ENCODE measurements at places on chromosomes 16 and 17.

DNA sequence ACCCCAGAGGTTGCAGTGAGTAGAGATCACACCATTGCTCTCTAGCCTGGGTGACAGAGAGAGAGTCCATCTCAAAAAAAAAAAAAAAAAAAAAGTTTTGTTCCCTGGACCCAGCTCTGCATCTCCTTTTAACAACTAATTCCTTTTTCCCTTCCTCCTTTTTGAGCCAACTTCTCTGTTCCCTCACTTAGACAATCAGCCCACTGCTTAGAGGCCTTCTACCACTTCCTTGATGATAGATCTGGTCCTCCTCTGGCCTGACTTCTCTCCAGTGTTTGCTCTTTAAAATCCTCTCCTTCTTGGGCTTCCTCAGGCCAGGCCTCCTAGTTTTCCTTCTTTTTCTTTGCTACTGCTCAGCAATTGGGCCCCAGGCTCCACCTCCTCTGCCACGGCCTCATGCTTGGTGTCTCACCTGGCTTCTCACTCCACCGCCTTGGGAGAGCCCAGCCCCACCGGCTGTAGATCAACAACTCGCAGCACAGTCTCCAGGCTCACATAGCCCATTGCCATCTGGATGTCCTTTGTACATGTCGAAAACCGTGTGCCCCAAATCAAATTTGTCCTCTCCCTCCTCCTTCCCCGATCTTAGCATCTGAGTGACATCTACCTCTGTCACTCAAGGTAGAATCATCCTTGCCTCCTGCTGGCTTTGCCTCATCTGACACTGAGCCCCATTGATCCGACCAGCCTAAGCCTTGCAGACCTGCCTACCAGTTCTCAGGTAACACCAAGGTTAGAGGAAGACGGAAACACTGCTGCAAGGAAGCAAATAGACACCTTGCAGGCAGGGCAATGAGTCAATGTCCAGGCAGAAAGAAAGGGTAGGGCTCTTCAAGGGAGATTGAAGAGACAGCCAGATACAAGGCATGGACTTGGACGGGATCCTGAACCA lies 17.4 kb downstream of the ARHGAP27 start:
- DNase-seq = no peak

GRCh38 chr17:1074886-1075605 lies 78.1 kb downstream of the TIMM22 start:
- DNase-seq = no peak

GRCh38 chr17:77109764-77110359 lies 30.9 kb upstream of the SEC14L1 start:
- no peak for DNase-seq

DNA sequence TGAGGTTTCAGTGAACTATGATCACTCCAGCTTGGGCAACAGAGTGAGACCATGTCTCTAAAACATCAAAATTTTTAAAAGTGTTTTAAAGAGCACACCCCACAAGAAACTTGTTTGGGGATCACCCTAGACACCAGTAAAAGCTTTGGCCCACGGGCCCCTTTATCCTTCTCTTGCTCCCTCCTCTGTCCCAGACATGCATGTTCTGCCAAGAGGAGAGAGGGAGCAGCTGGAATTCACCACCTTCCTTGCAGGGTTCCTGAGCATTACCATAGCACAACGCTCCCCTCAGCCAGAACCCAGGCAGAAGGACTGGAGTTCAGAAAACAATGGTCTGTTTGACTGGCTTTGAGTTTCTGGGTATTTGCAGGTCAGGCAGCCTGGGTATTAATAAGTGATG lies 214.3 kb upstream of the CDH5 start:
- DNase-seq = no peak

DNA sequence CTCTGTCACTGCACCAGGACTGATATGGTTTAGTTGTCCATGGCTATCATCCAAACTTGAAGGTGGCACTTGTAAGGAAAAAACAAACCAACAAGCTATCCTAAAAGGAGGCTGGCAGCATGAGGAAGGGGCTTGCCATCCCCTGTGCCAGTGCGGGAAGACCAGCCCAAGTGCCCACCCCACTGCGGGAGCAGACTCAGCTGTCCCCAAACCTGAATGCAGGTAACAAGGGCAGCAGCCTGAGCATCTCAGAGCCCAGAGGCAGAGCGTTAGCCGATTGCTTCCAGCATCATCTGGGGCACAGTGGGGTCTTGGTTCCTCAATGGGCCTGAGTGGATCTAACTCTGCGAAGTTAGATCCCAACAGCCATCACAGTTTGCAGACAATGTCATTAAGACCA lies 29.2 kb upstream of the C16orf78 start:
- no peak for DNase-seq

GRCh38 chr17:13510062-13510461 lies 91.7 kb downstream of the HS3ST3A1 start:
- DNase-seq = no peak

GRCh38 chr17:18964018-18964351 lies 12.0 kb downstream of the SLC5A10 start:
- DNase-seq = no peak

DNA sequence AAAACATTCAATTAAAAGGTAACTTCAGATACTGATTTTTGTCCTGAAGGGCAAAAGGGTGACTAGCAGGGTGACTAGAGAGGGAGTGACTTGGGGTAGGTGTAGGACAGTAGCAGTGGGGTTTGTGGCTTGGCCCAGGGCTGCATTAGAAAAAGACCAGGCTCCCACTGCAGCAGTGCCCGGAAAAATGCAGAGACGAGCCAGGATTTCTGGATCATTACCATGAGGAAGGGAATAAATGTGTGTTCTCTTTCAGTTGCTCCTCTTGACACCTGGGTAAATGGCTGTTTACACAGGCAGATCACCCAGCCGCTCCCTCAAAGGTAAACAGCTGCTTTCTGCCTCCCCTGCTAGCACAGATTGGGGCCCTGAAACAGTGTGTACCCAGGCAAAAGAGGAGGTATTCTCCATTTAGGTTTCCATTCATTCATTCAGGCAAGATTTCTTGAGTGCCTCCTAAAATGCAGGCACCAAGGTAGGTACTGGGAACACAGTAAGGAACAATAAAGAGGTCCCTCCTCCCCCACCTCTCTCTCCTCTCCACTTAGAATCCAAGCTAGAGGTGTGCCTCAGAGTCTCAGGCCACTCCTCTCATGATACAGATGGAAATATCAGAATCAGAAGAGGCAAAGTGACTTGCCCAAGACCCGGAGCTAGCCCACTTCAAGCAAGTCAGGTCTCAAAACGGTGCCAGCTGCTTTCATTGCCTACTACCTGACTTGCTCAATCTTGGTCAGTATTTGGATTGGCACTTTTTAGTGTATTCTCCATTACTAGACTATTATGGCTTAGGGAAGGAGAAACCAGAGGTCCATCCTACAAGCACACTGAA lies 15.2 kb upstream of the TOX3 start:
- no peak for DNase-seq

GRCh38 chr17:43219001-43219400 lies 7.3 kb downstream of the TMEM106A start:
- DNase-seq = no peak

GRCh38 chr16:49085686-49086085 lies 196.0 kb downstream of the CBLN1 start:
- DNase-seq = no peak

DNA sequence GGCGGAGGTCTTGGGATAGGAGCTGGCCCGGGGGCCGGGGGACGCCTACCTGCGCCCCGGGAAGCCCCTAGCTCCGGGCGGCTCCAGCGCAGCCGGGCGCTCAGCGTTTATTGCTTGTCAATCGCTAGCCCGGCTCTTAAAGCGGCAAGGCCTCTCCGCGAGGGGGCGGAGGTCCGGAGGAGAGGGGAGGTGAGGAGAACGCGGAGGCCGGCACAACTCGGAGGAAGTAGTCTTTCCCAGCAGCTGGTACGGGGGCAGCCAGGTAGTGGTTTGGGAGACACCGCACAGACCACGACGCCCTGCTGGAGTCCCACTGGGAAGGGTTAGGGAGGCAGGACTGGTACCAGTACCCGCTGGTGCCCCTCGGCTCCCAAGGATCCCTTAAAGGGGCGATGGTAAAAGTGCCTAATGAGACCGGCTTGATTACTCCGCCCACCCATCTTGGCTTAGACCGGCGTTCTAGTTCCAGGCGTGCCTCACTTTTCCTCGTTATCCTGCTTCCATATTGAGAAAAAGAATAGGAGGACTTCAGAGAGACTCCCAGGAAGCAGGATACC lies at the start of gene MPP2:
TSS of gene MPP2 (minus strand) at position 112 of the 557 bp plus-strand sequence. CDS start 3,076 bp downstream, outside the sequence.
- DNase-seq = peak; percentile 81

GRCh38 chr17:1616101-1616500 lies 12.5 kb downstream of the SLC43A2 start:
- no peak for DNase-seq

GRCh38 chr16:89924297-89924924 lies 1.3 kb downstream of the TUBB3 start:
- DNase-seq = no peak

- DNase-seq = no peak
Measured at GRCh38 chr17:6067060-6067459, 3.1 kb upstream of the WSCD1 start.

DNA sequence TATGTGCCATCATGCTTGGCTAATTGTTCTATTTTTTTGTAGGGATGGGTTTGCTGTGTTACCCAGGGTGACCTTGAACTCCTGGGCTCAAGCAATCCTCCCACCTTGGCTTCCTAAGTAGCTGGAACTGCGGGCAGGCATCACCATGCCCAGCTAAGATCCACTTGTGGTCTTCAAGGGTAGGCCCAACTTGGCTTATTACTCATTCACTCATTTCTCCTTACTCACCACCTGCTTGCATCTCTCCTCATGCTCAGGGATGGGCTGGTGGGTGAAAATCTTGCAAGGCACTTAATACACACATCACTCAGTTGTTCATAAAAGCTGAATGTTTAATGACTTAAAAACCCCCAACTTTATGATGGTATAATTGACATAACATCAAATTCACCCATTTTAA lies 207.8 kb downstream of the SHISA9 start:
- no peak for DNase-seq

- no peak for DNase-seq
Measured at GRCh38 chr17:33175562-33175961, 117.5 kb downstream of the ASIC2 start.

- no peak for DNase-seq
Measured at GRCh38 chr17:45904866-45905265, 10.5 kb downstream of the MAPT start.

- DNase-seq = no peak
Measured at GRCh38 chr17:29133121-29133713, 47.0 kb downstream of the MYO18A start.

- DNase-seq = no peak
Measured at GRCh38 chr17:39663688-39664580, 1.2 kb upstream of the TCAP start.

Data from cerebellar nuclear complex (tissue), 1 donor.